ENCODE measurements at places on chromosomes 6 and 20. TPM values are rescaled to one million over a fixed set of nuclear protein-coding genes. Genes with fewer than 3 reads are reported as not detected.

- DNase-seq, result no peak
- no peaks in the 10 kb centered on the region for H3K27me3 ChIP-seq
- no peaks in the 10 kb centered on the region for H3K4me1 ChIP-seq
- no peaks in the 10 kb centered on the region for H3K36me3 ChIP-seq
Observed at GRCh38 chr6:129713806-129714333, 3.9 kb upstream of the ARHGAP18 start.

ISM1 gene
- 60.1 TPM for total RNA-seq

OPRL1 gene
- total RNA-seq, result 0.21 TPM

GRCh38 chr6:159097256-159097655, 52.5 kb upstream of the TAGAP start:
- no peaks in the 10 kb centered on the region for H3K36me3 ChIP-seq
- DNase-seq, result no peak

DNA sequence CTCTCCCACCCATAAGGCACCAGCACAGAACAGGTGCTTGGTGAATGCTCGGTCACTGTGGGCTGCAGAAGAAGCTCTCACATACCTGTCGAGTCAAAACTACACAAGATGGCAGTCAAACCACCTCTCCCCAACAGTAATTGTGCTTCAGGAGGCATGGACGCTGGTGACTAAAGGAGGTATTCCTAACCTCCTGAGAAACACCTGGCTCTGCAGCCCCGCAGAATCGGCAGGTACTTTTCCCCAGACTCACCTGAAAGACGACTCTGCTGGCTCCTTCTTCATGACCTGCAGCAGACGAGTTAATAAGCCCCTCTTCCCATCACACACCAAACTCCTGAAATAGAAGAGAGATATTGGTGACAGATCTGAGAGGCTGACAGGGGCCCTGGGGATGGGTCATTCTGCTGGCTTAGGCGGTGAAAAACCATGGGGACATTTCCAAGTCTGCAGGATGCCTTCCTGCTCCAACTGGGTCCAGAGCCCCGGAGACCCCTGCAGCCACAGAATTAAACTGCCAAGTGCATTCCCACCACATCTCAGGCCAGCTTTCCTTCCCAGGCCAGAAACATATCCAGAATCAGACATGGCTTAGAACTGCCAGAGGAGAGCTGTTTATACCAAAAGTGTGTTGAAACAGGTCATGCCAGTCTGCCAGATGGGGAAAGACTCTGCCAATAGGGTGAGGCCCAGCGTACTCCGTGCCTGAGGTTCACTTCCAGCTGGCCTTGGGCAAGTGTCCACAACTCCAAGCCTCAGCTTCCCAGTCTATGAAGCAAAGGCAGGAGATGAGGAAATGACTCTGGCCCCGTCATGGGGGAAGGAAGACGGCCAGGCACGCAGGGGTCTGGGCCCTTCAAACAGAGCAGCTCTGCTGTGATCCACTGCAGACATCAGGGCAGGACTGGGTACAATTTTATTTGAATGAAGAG, 53.0 kb downstream of the MYH7B start:
- H3K36me3 ChIP-seq, result peaks cover 98% of the 10 kb centered on the region
- H3K4me1 ChIP-seq, result peaks cover 15% of the 10 kb centered on the region
- H3K27me3 ChIP-seq, result no peaks in the 10 kb centered on the region
- peak; percentile 61 for DNase-seq
- no peak overlapping the region for H3K4me3 ChIP-seq

DNA sequence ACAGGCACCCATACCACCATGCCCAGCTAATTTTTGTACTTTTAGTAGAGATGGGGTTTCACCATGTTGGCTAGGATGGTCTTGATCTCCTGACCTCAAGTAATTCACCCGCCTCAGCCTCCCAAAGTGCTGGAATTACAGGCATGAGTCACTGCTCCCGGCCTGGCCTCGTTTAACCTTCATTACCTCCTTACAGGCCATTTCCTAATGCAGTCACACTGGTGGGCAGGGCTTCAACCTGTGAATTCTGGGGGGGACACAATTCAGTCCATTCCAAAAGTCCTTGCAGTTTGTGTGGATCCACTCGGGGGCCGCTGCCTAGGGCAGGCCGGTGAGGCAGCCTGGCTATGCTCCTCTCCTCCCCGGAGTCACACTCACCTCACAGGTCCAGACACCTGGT, 112.4 kb upstream of the SNX9 start:
- no peaks in the 10 kb centered on the region for H3K4me1 ChIP-seq
- H3K27me3 ChIP-seq, result no peaks in the 10 kb centered on the region
- no peak for DNase-seq
- no peak overlapping the region for H3K27ac ChIP-seq
